AG20443 (cell line): ENCODE measurements at places on chromosomes 11 and 22.

GRCh38 chr22:46087816-46088277 is 62.5 kb upstream of the PPARA start:
- DNase-seq: peak; percentile 92

- DNase-seq: peak; percentile 63
Observed at GRCh38 chr22:26585104-26585790, 4.7 kb downstream of the TPST2 start.

DNA sequence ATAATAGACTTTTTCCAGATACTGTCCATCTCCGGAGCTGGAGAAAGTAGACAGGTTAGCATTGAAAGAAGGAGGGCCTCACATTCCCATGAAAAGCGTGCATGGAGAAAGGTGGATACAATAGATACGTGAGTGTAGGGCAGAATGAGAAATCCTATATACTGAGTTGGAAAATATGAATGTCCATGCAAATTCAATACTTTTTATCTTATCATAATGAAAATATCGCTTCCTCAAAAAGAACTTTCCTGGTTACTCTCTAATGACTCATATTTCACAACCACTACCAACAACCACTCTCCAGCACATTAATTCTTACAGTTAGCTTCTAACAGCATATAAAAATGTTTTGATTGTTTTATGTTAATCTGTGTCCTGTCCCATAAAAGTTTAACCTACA is 22.0 kb upstream of the MS4A6A start:
- DNase-seq: no peak

DNA sequence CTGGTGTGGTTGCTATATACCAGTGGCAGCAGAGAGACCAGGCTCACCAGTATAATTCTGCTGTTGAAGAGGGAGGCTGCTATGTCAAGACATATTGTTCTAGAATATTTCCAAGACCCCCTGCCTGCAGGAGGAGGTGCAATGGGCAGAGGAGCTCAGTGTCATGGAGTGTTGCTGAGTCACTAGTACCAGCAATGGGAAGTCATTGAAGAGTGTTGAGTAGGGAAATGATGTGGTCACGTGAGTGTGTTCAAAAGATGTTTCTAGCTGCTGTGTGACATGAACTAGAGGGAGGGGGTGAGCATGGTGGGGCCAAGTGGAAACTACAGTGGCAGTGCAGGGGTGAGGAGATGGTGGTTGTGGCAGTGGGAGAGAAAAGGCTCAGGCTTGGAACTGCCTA is 76.3 kb upstream of the BIRC3 start:
- DNase-seq: no peak

DNA sequence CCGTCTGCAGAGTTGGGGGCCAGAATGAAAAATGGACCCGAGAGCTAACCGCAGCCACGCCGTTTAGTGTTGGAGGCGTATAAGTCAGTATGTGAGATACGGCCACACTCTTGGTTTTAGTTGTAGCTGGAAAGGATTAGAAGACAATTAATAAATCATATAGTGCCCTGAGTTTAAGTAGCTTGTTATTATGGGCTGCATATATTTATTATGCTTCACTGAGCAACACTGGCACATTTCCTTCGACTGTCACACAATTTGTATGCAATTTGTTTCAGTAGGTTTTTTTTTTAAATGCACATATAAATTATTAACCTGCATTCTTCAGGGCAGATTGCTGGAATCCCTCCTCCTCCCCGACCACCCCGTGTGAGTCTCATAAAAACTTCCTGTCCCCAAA is 56.9 kb downstream of the PKNOX2 start:
- DNase-seq: no peak

DNA sequence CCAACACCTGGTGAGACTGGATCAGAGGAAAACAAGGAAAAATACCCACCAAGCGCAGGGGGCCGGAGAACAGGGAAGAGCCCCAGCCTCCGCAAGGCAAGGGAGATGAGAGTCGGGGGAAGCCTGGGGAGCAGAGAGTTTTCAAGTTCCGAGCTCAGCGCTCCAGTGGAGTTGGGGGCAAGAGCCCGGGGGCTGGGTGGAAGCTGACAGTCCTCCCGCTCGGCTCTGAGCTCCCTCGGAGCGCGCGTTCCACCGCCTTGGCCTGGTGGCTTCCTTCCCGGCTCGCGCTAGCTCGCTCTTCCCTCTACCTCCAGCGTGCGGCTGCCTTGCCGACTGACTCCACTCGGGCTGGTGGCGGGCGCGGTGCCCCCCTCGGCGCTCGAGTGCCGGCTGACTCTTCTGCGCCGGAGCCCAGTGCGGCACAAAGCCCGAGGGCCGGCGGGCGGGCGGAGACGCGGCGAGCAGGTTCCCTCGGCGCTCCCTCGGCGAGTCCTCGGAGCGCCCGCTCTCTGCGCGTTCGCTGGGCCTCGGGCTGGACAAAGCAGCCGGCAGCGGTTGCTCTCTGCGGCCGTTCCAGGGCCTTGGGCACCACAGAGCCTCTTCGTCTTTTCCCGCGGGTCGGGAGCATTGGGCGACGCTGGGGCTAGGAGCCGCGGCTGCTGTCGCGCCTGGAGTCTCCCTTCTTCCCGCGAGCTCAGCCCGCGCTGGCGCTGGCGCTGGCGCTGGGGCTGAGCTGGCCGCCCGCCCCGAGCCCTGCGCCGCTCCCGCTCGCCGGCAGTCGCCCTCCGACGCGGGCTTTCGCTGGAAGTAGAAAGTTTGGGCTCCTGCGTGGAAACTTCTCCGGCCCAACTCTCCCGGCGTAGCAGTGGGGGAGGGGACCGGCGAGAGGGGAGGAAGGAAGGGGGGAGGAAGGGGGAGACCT is 1.0 kb downstream of the PAX6 start:
- peak; percentile 76 for DNase-seq

DNA sequence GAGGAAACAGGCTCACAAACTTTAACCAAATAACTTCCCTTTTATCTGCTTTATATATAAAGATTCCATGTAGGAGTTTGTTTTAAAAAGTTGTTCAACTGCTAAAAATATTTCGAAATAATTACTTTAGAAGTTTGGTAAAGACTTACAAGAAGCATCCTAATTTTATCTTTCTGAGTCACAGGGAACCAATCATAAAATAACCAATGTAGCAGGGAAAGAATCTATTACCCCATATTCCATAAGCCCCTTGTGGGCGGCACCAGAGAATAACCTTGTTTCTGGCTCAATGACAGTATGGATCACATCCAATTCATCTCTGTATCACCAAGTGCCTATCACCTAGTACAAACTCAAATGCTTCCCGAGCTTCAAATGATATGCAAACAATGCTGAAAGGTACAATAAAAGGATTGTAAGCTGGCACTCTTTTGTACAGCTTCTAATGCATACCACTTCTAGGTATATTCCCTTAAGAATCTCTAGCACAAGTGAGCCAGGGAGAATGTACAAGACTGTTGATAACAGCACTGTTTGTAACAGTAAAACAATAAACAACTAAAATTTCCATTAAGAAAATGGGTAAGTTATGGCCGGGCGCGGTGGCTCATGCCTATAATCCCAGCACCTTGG is 158.4 kb downstream of the ATG16L2 start:
- peak; percentile 20 for DNase-seq

GRCh38 chr22:33927752-33928151 is 7.5 kb upstream of the LARGE1 start:
- no peak for DNase-seq

DNA sequence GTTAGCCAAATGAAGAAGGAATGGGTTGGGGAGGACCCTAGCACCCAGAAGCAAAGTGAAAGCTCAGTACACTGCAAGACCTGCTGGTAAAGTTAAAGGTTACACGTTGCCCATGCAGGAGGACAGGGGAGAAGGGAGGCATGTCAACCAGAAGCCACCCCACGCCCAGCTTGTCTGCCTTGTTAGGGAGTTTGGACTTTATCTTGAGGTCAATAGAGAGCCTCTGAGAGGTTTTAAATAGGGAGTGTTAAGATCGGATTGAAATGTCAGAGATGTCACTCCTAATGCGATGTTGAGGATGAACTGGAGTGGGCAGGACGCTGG is 18.7 kb upstream of the PEX26 start:
- DNase-seq: no peak

DNA sequence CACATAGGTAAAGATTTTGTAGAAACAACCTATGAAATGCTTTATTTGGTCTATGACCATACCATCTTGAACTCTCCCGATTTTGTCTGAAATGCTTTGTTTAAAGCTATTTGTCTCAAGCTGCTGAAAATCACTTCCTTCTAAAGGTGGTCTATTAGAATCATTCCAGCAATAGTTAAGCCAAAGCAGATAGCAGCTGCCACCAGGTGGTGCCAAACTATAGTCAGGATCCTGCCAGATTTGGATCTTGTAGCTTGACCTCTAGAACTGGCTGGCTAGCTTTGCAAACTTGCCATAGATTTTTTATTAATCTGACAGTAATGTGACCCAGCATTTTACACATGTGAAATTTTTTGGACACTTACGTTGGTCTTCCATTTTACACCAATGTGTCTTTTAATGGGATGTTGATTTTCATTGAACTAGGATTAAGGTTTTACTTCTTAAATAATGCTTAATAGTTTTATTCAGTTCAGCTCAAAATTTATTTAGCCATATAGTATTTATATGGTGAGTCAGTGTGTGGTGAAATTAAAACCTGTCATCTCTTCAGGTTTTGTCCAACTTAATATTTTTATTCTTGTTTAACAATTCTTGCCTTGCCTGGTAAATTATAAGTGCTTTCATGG is 19.7 kb downstream of the CTR9 start:
- peak; percentile 69 for DNase-seq

DNA sequence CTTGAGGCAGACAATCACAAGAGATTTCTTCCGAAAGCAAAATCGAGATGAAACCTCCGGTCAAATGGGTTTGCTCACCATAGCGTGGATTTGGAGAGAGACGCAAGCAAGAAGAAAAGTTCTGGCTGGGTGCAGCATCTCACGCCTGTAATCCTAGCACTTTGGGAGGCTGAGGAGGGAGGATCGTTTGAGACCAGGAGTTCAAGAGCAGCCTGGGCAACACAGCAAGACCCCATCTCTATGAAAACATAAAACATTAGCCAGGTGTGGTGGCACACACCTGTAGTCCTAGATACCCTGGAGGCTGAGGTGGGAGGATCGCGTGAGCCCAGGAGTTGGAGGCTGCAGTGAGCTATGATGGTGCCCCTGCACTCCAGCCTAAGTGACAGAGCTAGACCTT is 24.4 kb downstream of the MN1 start:
- no peak for DNase-seq

GRCh38 chr22:50486561-50487289 is at the start of gene MIOX:
Gene MIOX, plus strand, starts transcription at chr22:50486859. Its CDS starts 39 bp downstream, at chr22:50486898.
- DNase-seq: no peak

DNA sequence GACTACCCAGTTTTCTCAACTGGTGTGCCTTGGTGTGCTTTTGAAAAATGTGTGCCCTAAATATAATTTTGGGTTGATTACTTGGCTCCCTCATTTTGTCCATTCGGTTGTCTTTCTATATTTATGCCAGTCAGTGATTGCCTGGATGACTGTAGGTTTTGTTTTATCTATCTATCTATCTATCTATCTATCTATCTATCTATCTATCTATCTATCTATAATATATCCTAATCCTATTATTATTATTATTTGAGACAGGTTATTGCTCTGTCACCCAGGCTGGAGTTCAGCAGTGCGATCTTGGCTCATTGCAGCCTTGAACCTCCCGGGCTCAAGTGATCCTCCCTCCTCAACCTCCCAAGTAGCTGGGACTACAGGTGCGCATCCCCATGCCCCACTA is 111.4 kb upstream of the GRK3 start:
- no peak for DNase-seq

- DNase-seq: no peak
Observed at GRCh38 chr22:41021061-41021612, 70.0 kb downstream of the RBX1 start.

DNA sequence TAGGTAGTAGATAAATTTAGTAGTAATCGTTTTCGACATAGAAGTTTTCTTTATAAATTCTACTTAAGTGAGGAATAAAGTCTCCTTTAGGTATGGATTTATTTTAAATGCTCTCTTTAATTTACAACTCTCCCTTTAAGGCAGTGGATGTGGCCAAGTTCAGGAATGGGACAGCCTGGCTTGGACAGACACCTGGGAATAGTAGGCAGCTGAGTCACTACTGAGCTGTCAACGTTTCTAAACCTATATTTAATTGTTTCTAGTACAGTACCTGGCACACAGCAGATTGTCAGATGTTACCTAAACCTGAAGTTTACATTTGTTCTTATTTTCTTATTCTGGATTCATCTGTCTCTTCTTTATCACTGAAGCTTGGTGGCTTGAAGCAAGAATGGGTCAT is 85.1 kb downstream of the DEPDC5 start:
- DNase-seq: no peak

DNA sequence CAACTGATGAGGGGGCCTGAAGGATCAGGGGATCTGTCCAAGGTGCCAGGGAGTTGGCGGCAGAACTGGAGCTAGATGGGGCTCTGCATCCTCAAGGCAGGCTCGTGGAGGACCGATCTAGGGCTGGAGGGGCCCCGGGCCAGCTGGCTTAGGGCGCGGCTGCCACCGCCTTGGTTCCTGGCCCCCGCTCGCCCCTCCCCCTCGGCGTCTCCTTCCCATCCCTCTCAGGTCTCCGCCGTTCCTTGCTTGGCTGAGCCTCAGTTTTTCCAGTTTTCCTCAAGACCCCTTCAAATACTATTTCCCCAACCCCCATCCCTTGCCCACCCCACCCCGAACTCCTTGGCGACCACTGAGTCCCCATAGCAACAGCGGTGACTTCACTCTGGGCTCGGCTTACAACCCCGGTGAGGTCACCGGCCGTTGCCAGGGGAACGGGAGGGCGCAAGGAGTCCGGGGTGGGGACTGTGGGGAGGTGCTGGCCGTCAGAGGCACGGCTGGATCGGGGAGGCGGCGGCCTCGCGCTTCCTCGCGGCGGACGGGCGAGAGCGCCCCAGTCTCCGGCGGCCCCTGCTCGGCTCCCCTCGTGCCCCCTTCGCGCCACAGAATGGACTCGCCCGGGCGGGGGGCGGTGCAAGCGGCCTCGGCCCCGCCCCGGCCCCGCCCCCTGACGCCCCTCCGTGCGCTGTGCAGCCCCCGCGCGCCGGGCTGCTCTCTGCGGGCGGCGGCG is 7.5 kb downstream of the FREY1 start:
- peak; percentile 96 for DNase-seq

DNA sequence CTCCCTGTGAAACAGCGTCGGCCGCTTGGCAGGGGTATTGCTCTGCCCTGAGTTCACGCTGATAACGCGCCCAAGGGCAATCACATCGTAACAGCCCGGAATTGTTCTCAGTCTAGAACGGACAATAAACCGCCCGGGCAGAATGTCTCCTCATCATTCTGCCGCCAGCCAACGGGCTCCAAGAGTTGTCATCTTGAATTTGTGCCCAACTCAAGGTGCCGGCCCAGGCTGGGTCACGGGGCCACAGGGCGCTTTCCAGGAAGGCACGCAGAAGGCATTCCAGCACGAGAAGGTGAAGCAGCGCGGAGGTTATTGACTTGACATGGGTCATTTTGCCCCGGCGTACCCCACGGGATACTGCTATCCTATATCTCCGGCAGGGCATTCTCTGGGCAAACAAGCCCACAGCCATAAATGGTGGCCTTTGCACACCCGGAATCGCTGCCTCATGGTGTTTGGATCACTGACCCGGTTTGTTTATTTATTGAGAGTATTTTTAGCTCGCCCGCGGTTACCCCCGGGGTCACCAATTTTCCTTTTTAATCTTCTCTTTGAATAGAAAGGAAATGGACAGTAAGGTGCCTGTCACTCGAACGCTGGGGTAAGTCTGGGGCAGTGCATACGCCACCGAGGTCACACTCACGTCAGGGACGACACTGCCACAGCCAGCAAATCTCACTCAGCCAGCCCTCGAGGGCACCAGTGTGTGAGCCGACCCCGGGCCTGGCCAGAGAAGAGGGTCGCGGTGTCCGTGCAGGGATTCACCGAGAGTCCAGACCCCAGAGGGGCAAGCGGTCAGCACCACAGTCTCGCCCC is 72.4 kb upstream of the FGF3 start:
- no peak for DNase-seq

- peak; percentile 40 for DNase-seq
Observed at GRCh38 chr11:8223513-8223900, 40.2 kb downstream of the LMO1 start.

GRCh38 chr11:44133335-44133946 is 38.0 kb downstream of the EXT2 start:
- DNase-seq: peak; percentile 63
